ENCODE measurements at places on chromosomes 12 and 14. TPM values are rescaled to one million over a fixed set of nuclear protein-coding genes. Genes with fewer than 3 reads are reported as not detected.

POTEM gene
- not detected for total RNA-seq

GRCh38 chr12:79935624-79936345, 888 bp upstream of the PPP1R12A start:
- no peaks in the 10 kb centered on the region for H3K4me1 ChIP-seq
- peak overlapping the region; percentile 97 for H3K27ac ChIP-seq
- no peaks in the 10 kb centered on the region for H3K27me3 ChIP-seq
- H3K4me3 ChIP-seq = peak overlapping the region; percentile 83
- no peak for DNase-seq

DNA sequence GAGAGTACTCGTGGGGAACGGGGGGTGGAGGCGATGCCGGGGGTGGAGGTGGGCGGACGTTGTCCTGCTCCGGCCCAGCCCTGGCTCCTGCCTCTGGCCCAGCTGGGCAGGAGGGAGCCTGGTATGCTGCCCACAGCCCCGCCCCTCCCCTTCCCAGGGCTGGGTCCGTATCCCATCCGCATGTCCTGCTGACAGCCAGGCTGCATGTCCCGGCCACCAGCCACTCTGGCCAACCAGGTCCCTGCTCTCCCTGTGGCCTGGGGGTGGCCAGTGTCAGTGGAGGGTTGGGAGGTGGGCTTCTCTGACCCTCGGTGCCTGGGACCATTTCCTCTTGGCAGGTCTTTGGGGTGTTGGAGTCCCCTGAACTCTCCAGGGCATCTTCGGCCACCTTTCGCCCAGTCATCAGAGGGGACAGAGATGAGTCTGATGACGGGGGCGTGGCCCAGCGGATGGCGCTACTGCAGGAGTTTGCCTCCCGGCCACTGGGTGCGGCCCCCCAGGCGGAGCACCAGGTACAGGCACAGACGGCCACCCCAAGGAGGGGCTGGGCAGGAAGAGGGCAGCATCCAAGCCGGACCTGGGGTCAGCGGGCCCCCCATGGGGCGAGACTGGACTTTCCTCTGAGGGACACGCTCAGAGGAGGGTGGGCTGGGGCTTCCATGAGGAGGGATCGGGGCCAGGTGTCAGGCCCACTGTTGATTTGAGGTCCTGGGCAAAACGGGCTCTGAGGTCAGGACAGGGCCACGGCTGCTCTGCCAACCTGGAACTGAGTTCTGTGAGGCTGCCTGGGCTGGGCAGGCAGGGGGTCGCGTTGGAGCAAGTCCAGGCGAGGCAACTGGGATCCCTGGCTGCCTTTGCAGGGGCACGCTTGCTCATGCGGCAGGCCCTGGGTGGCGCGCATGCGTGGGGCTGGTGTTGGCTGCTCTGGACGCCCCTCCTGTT, 20.2 kb downstream of the CEP170B start:
- H3K27me3 ChIP-seq = no peaks in the 10 kb centered on the region
- no peak overlapping the region for H3K4me3 ChIP-seq
- no peaks in the 10 kb centered on the region for H3K36me3 ChIP-seq
- no peak overlapping the region for H3K27ac ChIP-seq

- no peaks in the 10 kb centered on the region for H3K27me3 ChIP-seq
- H3K27ac ChIP-seq = no peak overlapping the region
- peaks cover 5% of the 10 kb centered on the region for H3K4me1 ChIP-seq
- no peaks in the 10 kb centered on the region for H3K36me3 ChIP-seq
Measured at GRCh38 chr12:50564948-50565297, 60.1 kb downstream of the DIP2B start.

DNA sequence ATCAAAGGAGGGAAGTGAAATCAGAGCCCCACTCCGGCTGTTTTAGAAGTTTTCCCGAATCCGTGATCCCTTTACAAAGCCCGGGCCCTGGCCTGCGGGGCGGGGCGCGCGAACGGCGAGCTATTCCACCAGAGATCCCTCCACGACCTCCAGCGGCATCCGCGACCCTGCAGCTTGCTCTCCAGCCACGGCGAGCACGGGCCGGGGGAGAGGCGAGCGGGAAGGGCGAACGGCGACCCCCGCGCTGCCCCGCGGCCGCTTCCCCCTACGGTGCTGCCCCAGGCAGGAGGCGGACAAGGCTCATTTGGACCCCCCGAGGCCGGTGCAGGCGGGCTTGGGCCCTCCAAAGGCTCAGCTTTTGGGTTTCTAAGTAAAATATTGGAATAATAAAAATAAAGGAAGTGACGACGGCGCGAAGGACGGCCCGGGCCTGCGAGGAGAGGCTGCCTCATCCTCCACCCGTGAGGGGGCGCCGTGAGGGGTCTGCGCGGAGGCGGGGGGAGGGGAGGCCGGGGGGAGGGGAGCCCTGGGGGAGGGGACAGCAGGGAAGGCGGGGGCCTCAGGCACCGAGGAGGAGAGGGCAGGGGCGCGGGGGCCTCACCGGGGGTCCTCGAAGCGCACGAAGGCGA, 613 bp downstream of the SRSF9 start:
- no peaks in the 10 kb centered on the region for H3K27me3 ChIP-seq
- peak overlapping the region; percentile 98 for H3K27ac ChIP-seq
- no peak for DNase-seq
- no peaks in the 10 kb centered on the region for H3K4me1 ChIP-seq

GRCh38 chr12:64320611-64321010, 69.9 kb downstream of the C12orf56 start:
- H3K36me3 ChIP-seq = no peaks in the 10 kb centered on the region
- no peak overlapping the region for H3K27ac ChIP-seq
- H3K4me1 ChIP-seq = no peaks in the 10 kb centered on the region

KLRG1 gene
- 3.9 TPM for total RNA-seq

CCDC196 gene
- not detected for total RNA-seq

SLC6A12 gene
- 2.1 TPM for total RNA-seq

DNA sequence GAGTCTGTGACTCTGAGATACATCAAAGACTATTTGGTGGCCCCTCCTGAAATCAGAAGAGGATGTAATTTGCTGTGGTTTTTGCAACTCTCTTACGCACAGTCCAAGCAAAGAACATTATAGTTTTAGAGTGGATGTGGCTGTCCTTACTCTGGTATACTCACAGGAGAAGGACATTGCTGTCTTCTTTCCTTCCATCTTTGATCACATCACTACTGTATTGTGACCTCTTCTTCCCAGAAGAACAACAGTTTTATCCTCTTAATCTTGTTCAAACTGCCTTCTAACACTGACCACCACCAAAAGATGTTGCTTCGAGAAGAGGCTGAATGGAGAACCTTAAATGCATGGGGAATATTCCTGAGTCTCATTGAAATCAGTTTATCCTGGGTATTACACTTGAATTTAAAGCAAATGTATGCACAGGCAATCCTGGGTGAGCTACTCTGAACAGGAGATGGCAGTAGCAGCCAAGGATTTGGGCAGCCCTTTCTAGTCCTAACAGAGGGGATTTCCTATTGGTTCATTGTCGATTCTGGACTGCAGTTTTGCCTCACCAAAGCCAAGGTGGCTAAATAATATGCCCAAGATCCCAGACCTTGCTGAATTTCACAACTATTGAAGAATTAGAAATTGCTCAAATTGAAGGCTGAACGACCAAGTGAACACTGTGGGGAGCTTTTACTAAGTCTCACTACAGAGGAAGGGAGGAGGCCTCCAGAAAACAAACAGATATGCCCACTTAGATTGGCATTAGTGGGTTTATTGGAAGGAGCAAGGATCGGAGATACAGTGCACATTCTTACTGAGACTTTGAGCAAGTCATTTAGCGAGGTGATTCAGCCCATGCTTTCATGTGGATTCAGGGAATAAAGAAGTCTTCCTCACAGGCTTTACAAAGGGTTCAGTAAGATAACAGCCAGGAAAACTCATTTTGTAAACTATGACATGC, 282.8 kb downstream of the PAWR start:
- peak; percentile 54 for DNase-seq
- H3K4me3 ChIP-seq = no peak overlapping the region
- H3K4me1 ChIP-seq = no peaks in the 10 kb centered on the region
- H3K27ac ChIP-seq = peak overlapping the region; percentile 79

DNA sequence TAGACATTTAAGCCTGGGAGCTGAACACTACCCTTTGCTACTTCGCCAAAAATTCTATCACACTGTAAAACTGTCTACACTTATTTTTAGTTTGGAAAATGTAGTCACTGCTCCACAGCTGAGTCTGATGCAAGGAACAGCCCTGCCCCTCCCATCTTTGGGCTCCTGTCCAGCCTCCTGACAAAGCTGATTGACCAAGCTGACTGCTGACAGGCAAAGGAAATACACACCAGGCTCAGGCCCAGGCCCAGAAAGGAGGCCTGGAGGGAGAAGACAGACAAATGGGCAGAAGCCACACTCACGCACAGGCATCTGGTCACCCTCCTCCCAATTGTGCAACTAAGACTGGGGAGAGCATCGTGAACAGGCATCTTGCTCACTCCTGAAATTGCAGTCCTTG, 55.3 kb downstream of the ISCA2 start:
- no peaks in the 10 kb centered on the region for H3K27me3 ChIP-seq
- no peak overlapping the region for H3K27ac ChIP-seq
- DNase-seq = no peak
- peaks cover 9% of the 10 kb centered on the region for H3K4me1 ChIP-seq
- H3K4me3 ChIP-seq = no peak overlapping the region

CFAP73 gene
- total RNA-seq = not detected

RHOJ gene
- total RNA-seq = 11.4 TPM

CCDC184 gene
- 2.0 TPM for total RNA-seq

DNA sequence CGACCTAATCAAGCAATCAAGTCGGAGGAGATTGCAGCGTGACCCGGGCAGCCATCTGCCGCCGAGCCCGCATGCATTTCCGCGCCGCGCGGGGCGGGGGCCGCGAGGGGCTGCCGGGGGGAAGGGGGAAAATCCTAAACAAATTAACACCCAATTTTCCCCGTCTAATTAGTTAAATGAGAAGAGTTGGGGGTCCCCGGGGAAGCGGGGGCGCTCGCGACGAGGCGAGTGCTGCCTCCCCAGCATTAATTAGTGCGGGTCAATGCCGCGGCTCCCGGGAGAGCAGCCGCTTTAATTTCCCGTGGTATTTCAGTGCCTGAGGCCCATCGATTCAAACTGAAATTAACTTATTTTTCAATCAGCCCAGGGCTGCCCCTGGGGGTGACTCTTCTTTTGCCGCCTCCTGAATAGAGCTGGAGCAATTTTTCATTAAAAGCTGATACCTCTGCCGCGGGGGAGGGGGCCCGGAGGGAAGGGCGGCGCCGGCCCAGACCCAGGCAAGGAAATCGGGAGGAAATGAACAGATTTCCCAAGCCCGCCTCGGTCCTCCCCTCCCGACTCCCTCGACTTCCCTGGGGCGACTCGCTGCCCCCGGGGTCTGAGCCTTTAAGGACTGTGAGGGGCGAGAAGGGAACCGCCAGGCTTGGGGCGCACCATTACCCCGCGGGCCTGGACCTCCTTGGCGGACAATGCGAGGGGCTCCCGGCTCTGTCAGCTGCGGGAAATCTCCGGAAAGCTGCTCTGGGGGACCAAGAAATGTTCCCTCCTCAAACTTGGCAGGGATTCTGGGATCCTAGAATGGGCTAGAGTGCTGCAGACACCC, 18.9 kb downstream of the VSX2 start:
- no peaks in the 10 kb centered on the region for H3K36me3 ChIP-seq
- peak overlapping the region; percentile 61 for H3K4me3 ChIP-seq
- no peaks in the 10 kb centered on the region for H3K27me3 ChIP-seq

HOXC4 gene
- 1.9 TPM for total RNA-seq

IL22 gene
- not detected for total RNA-seq

DNA sequence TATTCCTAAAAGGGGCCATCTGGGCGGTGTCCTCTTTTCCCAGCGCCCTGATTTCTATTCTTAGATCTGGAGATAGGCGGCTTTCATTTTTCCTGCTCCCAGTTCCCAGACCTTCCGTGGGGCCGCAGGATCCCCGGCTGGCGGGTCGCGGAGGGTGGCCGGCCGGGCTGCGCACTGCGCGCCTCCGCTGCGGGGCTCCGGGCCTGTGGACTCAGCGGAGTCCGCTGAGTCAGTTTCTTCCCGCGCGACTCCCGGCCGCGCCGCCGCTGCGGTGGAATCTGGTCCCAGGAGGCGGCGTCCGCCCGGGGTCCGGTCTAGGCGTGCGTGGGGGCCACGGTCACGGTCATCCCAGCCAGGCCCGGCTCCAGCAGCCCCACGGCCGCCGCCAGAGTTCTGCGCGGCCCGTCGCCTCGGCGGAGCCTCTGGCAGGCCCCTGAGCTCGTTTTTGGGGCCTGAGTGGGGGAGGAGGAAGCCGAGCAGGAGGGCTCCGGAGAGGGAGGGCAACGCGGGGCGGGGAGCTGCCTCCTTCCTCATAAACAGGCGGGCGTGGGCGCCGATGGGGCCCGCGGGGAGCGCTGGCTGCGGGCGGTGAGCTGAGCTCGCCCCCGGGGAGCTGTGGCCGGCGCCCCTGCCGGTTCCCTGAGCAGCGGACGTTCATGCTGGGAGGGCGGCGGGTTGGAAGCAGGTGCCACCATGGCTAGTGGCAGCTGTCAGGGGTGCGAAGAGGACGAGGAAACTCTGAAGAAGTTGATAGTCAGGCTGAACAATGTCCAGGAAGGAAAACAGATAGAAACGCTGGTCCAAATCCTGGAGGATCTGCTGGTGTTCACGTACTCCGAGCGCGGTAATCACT, at the start of gene LRRK2:
Gene LRRK2, plus strand, starts transcription at position 559 of the 853 bp plus-strand sequence. Its CDS starts 135 bp downstream, at position 694.
- H3K27ac ChIP-seq = peak within 1 kb of the TSS; percentile 93
- no peaks in the 10 kb centered on the region for H3K4me1 ChIP-seq
- DNase-seq = peak; percentile 51
- peak within 1 kb of the TSS; percentile 71 for H3K4me3 ChIP-seq
- H3K36me3 ChIP-seq = no peaks in the 10 kb centered on the region

GPR132 gene
- total RNA-seq = 2.9 TPM

TMEM117 gene
- 7.2 TPM for total RNA-seq

- no peak overlapping the region for H3K4me3 ChIP-seq
- no peaks in the 10 kb centered on the region for H3K27me3 ChIP-seq
- H3K27ac ChIP-seq = no peak overlapping the region
- no peaks in the 10 kb centered on the region for H3K36me3 ChIP-seq
- no peak for DNase-seq
- no peaks in the 10 kb centered on the region for H3K4me1 ChIP-seq
Measured at GRCh38 chr14:78637489-78637888, 467.3 kb downstream of the NRXN3 start.

DNA sequence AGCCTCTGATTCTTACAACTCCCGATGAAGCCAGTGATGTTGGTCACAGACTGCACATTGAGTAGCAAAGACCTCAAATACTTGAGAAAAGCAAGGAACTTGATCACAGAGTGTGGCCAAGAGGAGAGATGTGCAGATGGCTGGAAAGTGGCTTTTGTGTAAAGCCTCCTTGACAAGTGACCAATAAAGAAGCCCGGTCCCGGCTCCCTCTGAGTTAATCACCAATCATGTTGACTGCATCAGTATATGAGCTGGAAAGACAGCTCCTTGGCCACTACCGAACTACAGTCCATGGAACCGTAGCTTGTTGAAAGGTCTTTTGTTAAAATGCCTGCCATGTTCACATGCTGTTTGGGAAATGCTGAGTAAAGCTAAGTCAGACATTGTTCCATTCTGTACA, 23.7 kb upstream of the SERPINA6 start:
- H3K36me3 ChIP-seq = no peaks in the 10 kb centered on the region
- H3K27me3 ChIP-seq = no peaks in the 10 kb centered on the region
- no peaks in the 10 kb centered on the region for H3K4me1 ChIP-seq
- H3K4me3 ChIP-seq = no peak overlapping the region

DNA sequence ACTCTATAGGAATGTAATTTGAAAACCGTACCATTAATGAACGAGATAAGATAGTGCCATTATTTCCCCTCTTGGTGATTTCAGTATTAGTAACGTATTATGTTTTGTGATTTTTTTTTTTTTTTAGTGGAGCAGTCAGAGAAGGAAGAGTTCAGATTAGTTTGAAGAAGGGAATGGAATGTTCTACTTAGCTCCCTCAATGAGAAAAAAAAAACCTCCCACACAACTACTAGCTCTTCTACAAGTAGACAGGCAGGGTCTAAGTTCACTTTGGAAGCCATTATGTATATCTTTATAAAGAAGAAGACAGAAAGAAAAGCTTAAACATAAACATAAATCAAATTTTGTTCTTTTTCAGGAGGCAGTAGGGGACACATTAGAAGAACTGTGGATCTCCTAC, 27.3 kb downstream of the PNMA1 start:
- no peaks in the 10 kb centered on the region for H3K36me3 ChIP-seq
- no peaks in the 10 kb centered on the region for H3K4me1 ChIP-seq
- no peak overlapping the region for H3K27ac ChIP-seq
- no peaks in the 10 kb centered on the region for H3K27me3 ChIP-seq
- no peak overlapping the region for H3K4me3 ChIP-seq
